ENCODE measurements at places on chromosomes 7 and 10.

DNA sequence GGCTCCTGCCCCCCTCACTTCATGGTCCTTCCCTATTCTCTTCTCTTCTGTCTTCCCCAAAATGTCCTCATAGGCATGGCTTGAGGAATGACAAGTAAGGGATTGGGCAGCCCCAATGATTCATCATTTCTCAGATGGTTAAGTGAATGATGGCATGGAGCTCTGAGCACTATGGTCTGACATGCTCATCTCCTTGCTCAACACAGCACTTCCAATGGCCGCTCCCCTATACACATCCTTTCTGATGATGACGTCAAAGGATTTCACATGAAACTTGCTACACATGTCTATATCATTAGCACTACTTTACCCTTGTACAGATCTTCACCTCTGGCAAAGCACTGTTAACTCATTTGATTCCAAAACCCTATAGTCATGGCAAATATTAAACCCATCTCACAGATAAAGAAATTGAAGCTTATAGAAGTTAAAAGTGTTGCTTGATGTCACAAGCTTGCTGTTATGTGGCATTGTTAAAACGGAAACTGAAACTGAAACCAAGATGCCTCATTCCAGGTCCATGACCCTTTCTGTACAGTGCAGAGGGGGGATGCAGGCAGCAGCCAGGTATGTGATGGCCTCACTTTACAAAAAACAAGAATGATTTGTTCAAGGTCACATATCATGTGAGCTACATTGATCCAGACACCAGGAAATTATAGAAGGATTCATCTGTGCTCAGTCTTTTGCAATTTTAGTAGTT lies 90.0 kb upstream of the PLXNA4 start:
- no peak for DNase-seq

- DNase-seq = no peak
Observed at GRCh38 chr7:157574120-157574825, 237.5 kb downstream of the DNAJB6 start.

DNA sequence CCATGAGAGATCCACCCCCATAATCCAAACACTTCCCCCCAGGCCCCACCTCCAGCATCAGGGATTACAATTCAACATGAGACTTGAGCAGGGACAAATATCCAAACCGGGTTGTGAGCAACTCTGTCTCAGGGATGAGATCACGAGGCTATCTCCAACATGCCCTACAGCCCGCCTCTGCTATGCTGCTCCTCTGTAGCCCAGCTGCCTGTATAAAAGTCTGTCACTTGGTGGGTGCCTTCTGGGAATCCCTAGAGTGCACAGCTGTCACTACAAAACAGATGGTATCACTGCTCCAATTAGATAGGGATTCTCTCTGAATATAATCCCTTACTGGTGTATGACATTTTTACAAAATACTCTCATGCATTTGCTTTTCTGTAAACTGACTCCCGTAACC lies 114.9 kb upstream of the NANOS1 start:
- DNase-seq = no peak

GRCh38 chr7:97390915-97391593 lies 273.6 kb downstream of the SDHAF3 start:
- no peak for DNase-seq

- no peak for DNase-seq
Observed at GRCh38 chr7:151411551-151411950, 1.7 kb upstream of the WDR86 start.

DNA sequence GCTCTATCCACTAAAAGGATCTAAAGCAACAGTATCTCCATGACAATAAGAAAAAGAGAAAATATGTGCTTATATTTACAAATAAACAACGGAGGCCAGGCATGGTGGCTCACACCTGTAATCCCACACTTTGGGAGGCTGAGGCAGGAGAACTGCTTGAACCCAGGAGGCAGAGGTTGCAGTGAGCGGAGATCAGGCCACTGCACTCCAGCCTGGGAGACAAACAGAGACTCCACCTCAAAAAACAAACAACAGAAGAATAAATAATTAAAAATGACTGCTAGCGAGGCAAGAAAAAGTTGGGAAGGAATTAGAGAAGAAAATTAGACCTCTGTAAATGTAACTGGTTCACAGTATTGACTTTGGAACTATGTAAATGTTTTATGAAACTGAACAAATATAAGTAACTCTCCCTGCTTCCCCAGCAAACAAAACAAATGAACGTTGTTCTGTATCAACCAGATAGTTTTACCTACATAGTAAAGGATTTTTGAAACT lies 17.1 kb downstream of the TRIM24 start:
- no peak for DNase-seq

DNA sequence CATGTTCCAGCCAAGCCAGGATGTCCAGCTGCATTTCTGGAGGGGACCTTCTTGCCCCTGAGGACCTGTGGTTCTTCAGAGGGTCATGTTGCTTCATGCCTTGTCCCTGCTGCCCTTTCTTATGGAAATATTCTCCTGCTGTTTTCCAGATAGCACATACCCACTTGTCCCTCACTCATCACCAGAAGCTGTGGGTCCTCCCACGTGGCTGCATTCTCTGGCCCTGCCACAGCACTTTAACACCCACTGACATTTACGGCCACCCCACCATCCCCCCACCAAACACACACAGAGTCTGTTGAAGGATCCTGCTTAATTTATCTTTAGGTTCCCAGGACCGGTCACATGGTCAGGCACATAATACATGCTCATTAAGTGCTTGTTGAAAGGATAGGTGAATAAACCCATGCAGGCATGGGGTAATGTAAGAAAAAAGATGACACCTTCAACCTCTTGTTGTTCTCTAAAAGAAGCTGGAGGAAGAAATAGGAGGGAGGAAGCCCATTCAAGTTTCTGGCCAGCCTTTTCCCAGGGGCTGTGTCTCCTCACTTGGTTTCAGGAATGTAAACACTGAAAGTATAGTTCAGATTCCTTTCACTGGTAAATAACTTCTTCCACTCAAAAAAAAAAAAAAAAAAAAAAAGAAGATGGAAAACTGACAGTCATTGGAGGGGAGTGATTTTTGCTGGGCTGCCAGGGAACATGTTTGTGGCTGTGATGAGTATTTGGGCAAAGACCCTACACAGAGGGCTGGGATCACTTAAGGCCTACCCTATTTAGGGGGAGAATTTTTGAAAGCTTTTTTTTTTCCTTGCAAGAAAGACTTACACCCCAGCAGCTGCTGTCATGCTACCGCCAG lies 19.8 kb upstream of the BMPER start:
- DNase-seq = no peak

- no peak for DNase-seq
Observed at GRCh38 chr7:148712678-148713329, 14.1 kb downstream of the CUL1 start.

- no peak for DNase-seq
Observed at GRCh38 chr10:12214763-12215218, 18.8 kb downstream of the CDC123 start.

- no peak for DNase-seq
Observed at GRCh38 chr7:145692237-145692950, 424.2 kb upstream of the CNTNAP2 start.

- no peak for DNase-seq
Observed at GRCh38 chr10:35674843-35675242, 32.7 kb upstream of the FZD8 start.

- DNase-seq = no peak
Observed at GRCh38 chr10:74500026-74500704, 326.2 kb upstream of the KAT6B start.

DNA sequence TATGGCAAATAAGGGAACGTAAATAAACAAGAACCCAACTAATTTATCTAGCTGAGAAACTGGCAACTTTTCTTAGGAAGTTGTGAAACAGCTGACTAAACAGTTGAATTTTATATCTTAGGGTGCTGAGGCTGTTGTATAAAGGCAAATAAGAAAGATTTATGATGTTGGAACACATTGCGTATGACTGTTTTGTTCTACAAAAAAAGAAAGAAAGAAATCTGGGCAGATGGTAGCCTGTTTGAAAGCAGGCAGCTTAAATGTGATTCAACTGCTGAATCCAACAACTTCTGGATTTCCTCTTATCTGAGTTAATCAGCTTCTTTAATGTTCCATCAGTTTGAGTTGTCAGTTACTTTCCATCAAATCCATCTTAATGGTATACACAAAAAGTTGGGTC lies 214.5 kb downstream of the SNX13 start:
- no peak for DNase-seq

DNA sequence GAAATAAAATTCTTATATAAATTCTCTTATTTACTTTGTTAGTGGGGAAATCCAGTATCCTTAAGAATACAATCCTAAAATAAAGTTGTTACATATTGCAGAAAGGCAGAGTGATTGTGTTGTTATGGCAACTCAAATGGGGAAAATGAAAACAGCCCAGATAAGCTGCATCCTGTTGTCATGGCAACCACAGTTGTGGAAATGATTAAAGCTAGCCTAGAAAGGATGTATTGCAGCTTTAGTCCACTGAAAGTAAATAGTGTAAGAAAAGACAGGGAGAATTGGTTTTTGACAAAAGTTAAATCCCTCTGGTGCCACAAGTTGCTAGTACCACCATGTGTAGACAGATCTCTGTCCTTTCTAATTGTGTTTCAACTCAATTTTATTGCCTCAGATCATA lies 43.2 kb downstream of the BTRC start:
- DNase-seq = no peak

DNA sequence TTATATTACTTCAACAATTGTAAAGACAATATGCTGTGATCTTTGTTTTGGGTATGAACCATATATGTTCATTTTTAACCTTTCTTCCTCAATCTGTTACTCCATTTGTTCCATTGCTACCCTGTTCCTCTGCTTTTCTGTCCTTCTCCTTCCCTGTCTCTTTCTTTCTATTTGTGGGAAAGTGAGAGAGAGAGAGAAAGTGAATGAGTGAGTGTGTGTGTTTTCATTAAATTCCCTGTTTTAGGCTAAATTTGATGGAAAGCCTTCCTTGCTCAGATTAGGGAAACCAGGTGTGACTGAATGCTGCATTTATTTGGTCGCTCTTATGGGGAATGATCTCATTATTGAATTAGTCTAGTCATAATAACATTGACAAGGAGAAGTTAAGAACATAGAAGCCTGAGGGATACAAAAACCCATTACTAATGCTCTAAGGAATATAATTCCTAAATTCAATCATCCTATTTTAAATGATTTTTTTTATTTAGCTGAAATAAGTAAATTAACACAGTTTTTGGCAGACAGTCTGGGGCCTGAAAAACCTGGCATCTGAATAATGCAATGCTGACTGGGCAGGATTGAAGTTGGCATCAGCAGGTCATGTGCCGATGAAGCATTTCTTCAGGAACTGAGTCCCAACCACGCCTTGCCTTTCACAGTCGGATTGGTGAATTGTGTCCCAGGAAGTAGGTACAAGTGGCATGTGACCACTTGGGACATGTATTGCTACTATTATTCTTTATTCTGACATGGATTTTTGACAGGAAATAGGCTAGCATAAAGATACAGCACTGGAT lies 117.6 kb upstream of the LRGUK start:
- no peak for DNase-seq

DNA sequence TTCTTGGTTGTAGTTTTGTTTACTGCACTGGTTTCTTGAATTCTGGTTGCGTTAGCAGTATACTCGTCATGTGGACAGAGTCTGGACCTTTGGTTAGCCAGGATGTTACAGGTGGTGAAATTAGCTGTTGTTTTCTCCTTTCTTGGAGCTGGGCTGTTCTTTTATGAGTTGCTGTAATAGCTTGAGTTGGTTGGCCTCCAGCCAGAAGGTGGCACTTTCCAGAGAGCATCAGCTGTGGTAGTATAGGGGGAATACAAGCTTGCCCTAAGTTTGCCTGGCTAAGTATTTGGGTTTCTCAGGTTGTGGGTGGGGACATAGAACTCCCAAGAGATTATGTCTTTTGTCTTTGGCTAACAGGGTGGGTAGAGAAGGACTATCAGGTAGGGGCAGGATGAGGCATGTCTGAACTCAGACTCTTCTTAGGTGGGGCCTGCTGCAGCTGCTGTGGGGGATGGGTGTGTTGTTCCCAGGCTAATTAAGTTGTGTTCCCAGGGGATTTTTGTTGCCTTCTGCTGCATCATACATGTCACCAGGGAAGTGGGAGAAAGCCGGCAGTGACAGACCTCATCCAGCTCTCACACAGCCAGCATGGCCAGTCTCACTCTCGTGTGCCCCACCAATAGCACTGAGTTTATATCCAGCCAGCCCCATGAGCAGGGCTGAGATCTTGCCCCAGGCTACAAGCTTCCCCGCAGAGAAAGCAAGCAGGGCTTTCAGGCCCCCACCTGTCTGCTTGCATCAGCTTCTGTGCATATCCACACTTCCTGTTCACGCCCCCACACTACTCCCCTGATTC lies 246.7 kb upstream of the TPK1 start:
- DNase-seq = no peak

DNA sequence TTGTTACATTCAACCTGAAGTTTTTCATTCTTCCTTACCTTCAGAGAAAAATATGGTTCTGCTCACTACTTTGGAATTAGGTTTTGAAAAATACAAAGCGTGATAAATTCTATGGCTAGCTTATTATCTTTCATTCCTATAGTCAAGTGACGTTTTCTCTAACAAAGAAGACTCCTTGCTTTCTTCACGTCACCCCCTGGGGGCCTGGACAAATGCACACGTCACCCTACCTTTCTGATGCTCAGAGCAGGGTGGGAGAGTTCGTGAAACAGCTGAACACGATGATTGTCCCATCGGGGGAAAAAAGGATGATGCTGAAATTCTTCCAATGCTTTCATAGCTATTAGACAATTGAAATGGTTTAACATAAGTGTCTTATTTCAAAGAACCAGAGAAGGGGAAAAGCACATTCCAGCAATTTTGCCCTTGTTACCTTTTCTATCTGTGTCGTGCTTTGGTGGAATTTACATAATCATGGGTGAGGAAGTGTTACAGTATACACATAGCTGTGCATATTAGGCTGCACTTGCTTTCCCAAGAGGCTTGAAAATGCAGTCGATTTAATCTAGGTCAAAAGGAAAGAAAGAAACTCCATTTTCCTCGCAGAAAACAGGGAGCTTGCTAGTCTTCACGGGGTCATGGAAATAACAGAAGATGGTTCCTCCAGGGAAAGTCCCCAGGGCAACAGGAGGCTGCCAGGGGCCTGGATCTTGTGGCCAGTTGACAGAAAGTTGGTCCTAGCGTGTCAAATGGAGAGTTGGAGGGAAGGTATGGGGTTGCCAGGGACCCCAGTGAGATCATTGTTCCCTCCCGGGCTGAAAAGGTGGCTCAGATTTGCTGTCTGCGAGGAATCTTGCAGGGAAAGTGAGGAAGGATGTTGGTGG lies 189.2 kb downstream of the CELF2 start:
- no peak for DNase-seq

DNA sequence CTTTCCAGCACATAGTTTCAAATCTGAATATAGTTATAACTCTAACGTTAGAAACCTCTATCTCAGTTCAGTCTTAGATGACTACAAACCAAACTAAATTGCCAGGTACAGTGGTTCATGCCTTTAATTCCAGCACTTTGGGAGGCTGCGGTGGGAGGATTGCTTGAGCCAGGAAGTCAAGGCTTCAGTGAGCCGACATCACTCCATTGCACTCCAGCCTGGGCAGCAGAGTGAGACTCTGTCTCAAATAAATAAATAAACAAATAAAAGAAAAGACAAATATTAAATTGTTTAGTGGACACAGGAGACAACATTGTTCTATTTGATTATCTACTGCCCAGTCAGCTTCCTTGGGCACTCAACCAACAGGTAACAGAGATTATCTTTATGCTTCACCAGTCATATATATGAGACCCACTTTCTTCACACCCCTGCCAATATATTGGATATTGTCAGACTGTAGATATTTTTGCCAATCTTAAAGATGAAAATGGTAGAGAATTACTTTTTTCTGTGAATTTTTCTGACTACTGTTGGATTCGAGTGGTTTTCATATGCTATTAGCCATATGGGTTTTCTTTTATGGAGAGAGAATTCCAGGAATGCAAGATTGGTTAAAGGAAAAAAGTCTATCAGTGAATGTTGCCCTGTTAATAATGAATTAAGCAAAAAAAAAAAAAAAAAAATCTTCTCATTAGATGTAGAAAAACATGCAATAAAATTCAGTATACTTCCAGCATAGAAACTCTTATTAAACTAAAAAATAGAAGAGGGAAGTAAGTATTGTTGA lies 16.0 kb downstream of the HDAC9 start:
- no peak for DNase-seq

All from cortex of kidney (tissue), 1 donor.